ENCODE measurements at places on chromosomes 7 and 10.

DNA sequence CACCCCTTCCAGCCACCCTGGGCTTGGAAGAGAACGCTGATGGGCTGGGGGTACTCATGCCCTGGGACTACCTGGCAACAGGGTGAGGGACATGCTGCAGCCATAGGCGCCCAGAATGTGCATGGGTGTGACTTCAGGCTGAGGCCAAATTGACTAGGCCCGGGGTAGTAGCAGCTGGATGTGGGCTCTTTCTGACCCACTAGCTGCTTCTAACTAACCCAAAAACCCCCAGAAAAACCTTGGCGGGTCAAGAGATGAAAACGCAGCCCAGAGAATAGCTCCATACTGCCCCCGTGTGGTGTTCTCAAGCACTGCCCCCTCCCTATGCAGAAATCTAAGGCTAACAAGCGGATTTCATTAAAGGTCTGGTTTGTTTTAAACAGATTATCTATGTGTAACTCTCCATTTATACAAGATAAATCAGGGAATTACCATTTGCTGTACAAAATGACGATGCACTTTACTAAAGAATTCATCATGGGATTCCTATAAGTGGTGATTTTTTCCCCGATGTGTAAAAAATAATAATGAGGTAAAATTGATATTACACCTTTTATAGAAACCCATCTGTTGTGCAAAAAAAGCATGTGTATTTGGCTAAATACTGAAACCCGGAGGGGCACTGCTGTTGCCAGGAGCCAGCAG is 4.2 kb downstream of the SMARCD3 start:
- DNase-seq: peak; percentile 31

DNA sequence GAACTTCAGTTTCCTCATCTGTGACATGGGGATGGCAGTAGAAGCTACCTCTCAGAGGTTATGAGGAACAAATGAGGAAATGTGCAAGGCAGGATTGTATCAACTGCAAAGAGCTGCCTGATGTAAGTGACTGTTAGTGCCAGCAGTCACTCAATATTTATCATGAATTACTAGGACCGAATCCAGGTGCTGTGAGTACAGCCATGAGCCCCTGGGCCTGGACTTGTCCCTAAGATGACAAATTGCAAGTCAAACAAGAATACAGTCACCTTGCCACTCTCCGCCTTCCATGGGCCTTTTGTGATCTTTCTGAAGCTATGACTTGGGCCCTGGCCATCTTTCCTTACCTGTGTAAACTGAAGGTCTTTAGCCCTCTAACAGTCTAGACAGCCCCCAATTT is 27.7 kb upstream of the TLX1 start:
- DNase-seq: no peak

GRCh38 chr10:124042656-124043309 is 50.6 kb downstream of the CHST15 start:
- DNase-seq: no peak

DNA sequence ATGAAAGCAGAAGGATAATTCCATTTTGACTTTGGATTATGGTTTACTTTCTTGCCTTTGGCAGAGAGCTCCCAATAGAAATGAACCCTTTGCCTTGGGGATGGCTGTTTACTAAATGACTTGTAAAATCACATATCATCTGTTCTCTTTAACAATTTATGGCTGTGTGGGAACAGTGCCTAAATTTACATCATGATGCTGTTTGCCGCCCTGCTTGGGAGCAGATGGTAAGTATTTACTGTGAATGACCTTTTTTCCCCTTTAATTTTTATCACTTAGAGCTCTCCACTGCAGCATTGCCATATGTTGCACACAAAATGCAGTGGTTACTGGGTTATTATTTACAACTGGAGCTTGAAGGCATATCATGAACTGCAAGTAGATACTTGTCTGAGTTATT is 13.4 kb downstream of the HEPACAM2 start:
- no peak for DNase-seq

DNA sequence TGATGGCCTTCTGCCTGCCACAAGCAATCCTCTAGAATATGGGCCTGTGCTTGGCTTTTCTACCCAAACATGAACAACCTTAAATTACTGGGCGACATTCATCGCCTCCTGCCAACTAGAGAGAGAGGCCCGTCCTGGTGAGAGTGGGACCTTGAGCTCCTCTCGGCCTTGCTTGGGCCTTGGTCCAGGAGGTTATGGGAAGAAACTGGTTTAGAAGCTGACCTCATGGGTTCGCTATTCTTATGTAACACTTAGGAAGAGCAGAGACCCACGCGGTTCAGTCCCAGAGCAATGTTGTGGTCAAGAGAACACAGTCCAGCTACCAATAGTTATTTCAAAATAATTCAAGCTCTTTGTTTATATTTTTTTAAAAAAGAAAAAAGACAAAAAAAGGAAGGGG is 176.3 kb upstream of the ZNF32 start:
- no peak for DNase-seq

DNA sequence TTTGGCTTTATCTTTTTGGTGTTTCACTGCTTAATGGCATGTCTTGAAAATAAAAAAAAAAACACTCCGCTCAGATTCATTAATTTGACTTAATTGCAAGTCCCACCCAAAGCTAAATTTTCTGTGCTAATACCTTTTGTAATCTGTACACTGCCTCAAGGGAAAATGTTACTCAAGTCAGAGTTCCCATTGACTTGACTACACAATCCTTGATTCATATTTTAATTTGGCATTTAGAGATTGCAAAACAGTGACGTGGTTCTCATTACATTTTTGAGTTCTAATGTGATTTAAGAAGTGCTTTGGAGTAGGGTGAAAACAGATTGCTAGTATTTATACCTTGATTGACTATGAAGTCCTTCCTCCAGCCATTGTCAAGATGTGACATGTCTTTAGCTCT is 21.3 kb upstream of the LIPM start:
- DNase-seq: no peak

DNA sequence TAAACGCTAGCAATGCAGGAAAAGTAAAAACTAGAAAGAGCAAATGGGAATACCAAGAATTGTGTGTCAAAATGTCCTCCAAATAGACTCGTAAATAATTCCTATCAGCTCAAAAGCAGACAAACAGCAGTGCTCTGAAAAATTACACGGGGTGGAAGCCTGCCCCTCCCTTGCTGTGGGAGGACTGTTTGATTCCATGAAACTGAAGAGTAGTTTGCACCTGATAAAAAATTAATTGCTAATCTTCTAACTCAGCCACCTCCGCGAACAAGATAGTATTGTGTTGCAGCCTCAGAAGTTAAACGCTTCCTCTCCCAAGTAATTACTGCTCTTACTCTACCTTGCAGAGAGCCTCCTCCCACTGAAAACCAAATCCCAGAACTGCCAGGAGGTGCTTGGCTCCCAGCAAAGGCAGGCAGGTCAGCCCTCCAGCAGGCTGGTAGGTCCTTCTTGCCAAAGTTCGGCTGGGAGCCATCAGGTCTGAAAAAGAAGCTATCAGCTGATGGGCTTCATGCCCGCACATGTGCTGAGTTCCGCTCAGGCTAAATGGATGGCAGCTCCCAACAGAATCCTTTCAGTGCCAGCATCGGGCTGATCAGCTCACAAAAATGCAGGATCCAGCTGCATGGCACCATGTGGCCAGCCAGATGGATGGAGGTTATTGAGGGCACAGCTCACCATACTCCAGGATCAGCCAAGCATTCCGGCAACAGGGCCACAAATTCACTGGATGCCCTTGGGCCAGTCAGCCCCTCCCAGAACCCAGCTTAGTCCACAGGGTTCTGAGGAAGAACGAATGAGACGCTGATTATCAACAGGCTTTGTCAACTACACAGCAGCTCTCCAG is 37.1 kb downstream of the MAD1L1 start:
- DNase-seq: no peak

- DNase-seq: no peak
Observed at GRCh38 chr7:118349604-118350003, 125.1 kb downstream of the ANKRD7 start.

- no peak for DNase-seq
Observed at GRCh38 chr7:53603461-53603860, 568.0 kb downstream of the POM121L12 start.

DNA sequence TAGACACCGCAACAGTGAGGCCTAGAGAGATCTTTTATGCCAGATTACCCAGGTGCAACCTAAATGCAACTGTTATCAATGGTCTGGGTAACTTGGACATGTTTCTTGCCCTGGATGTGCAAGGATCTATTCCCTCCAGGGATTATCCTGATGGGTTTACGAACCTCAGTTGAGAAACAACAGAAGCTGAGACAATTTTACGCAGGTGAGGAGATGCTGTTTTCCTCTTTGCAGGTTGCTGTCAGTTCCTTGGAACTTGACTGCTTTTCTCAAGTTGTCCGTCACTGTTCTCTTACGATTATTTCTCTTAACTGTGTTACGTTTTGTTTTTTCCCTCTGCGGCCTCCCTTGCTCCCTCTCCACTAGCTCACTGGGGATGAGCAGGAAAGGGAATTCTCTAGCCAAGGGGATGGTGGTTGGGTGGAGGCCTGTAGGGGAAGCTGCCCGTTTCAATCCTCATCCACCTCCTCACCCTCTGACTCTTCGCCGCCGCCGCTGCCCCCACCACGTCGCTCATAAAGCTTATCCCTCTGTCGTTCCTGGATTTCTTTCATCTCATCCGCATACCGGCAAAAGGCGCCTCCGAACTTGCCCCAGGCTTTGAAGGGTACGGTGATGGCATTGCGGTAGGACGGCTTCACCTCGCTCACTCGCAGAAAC is 1.2 kb downstream of the PURB start:
- DNase-seq: no peak

DNA sequence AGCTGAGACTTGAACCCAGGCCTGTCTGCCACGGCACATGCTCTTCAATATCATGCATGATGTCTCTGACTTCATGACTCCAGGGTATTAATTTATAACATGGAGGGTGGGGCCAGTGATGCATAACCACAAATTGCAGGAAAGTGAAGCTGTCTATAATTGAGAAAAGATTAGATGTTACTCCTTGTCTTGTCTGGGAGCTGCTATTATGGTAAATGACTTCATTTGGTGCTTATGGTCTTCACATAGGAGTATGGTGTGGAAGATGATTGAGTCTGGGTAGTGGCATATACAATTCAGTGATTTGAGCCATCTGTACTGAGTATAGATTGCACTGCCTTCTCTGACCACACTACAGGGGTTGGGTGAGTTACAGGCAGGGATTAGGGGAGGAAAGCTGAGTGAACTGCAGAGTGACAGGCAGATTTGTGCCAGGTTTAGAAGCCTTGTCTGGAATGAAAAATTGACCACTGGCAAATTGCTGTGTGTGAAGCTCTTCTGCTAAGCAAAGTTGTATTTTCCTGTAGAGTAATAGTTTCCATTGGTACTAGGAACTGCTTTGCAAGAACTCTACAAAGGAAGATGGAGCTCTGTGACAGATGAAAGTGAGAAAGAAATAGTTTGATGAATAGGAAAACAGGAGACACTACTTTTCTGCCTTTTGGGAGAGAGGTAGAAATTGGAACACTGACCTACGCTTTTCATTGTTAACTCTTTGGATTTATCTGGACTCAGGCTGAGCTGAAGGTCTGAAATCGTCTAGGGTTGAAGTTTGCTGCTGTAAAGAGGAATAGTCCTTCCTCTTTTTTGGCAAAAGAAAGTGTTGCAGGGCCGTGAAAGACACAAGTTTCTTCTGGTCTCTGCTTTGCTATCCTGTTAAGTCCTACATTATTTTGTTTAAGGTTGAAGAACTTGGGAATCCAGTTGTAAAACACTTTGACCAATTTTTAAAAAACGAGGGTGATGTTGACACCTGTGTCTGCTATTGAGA is 2.7 kb downstream of the SND1 start:
- no peak for DNase-seq

- DNase-seq: no peak
Observed at GRCh38 chr10:49323171-49323895, 24.4 kb downstream of the C10orf71 start.

DNA sequence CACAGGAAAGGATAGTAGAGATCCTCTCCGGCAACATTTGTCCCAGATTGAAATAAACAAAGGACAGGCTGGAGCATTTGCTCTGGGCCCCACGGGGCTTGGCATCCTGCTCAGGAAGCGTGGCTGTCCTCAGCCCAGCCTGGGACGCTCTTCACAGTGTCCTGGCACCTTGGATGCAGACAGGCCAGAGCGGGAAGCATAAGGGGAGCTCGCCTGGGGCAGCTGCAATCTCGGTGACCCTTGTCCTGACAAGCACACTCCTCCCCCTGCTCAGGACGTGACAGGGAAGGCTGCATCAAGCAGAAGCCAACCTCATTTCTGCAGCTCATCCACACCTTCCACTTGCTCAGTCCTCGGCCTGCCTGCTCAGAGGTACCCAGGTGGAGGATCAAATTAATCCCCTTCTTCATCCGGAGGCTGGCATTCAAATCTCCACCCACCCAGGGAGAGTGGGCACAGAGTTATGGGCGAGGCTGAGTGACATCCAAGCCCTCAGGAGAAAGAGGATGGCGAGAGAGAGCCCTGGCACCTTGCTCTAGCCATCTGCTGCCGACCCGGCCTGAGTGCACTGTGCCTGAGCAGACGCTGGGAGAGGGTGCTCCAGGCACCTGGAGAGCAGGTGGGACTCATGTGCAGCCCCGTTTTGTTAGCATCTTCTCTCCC is 47.6 kb downstream of the ABRAXAS2 start:
- DNase-seq: no peak

DNA sequence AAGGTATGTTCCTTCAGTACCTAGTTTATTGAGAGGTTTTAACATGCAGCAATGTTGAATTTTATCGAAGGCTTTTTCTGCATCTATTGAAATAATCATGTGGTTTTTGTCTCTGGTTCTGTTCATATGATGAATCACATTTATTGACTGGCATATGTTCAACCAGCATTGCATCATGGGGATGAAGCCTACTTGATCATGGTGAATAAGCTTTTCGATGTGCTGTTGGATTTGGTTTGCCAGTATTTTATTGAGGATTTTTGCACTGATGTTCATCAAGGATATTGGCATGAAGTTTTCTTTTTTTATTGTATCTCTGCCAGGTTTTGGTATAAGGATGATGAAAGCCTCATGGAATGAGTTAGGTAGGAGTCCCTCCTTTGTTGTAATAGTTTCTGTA is 204.0 kb upstream of the GNAI1 start:
- DNase-seq: no peak

DNA sequence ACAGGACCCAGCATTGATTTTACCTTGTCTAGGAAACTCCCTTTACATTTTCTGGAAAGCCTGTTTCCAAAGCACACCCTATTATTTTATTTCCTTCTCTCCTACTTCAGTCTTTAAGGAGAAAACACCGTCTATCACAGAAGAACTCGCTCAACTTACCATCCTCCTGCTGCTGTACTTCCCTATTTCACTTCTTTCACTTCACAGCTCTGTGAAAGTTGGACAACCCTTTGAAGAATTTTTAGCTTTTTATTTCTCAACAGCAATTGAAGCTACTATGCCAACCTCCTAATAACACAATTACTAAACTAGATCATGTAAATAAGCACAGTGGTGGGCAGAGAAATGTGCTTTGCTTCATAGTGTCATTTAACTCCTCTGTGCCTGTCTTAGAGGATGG is 166.5 kb downstream of the TFEC start:
- no peak for DNase-seq

DNA sequence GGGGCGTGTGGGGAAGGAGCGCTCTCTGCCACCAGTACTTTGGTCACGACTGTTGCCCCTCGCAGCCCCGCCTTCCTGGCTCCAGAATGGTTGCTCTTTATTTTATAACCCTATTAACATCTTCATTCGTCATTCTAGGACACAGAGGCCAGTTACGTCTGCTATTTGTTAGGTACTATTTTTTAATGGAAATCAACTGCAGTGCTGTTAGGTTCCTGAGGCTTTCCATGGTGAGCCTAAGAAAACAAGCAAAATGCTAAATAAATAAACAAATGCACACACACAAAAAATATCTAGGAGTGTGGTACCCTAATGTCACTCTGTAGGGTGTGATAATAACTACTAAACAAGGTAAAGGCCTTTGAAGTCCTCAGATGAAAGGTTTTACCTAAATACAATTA is 71.1 kb downstream of the SLC37A3 start:
- no peak for DNase-seq

All from RWPE2 (cell line).